Sciatic nerve (tissue), 2 donors: ENCODE measurements at places on chromosomes 2 and 18.

GRCh38 chr2:69116438-69116837 is 103.5 kb downstream of the ANTXR1 start:
- DNase-seq: no peak

GRCh38 chr2:174590928-174591648 is 6.5 kb downstream of the WIPF1 start:
- no peak for DNase-seq

GRCh38 chr2:169095621-169096105 is 26.3 kb downstream of the DHRS9 start:
- no peak for DNase-seq

DNA sequence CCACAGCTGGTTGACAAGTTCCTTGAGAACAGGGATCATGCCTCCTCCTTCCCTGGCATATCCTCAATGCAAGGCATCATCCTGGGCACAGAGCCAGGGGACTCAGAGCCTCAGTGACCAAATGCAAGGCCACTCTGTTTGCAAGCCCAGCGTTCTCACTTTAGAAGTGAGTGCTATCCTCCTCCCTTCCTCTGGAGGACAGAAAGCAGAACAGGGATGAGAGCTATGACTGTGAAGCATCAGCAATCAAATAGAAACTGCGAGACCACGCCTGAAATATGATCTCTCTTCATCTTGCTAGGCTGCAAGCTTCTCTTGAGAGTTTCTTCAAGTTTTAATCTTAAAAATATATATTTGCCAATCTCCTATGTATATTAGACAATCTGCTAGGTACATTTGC is 119.8 kb downstream of the LRATD1 start:
- DNase-seq: no peak

DNA sequence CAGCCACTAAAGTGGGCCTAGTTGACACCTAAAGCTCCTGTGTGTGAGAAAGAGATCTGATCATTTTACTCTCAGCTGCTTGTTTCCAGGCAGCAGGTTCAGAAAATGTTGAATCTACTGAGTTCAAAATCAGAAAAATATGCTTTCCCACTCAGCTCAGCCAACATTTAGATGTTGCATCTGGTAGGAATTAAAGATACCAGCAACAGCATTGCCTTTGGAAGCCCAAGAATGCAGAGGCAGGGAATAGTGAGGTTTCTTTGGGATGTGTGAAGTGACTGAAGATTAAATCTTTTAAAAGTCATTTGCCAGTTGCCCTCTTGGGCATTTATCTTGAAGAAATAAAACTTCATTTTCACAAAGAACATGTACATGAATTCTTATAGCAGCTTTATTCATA is 33.9 kb upstream of the DOCK10 start:
- DNase-seq: no peak

GRCh38 chr18:69948919-69949537 is 1.4 kb upstream of the CD226 start:
- DNase-seq: no peak

DNA sequence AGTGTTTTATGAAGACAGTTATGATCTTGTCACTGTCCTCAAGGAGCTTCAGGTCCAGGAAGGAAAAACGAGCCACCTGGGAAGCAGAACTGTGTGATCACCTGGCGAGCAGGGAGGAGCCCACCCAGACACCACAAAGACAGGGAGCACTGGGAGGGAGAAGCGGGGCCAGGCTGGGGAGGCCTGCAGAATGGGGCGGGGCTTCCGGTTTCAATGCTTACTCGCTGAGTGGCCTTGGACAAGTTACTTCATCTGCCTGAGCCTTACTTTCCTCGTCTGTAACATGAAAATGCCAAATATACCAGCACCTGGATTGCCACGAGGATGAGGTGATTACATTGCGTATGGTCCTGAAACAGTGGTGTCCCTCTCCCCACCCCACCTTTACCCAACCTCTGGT is 227.5 kb downstream of the ANKRD30B start:
- DNase-seq: no peak

DNA sequence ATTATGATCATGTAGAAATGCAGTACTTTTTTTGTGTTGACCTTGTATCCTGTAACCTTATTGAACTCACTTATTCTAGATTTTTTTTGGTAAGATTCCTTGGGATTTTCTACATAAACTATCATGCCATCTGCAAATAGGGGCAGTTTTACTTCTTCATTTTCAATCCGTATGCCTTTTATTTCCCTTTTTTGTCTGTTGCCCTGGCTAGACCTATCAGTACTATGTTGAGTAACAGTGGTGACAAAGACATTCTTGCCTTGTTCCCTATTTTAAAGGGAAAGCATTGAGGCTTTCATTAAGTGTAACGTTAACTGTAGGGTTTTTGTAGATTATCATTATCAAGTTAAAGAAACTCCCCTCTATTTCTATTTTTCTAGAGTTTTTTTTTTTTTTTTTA is 92.3 kb downstream of the LYPD1 start:
- no peak for DNase-seq

DNA sequence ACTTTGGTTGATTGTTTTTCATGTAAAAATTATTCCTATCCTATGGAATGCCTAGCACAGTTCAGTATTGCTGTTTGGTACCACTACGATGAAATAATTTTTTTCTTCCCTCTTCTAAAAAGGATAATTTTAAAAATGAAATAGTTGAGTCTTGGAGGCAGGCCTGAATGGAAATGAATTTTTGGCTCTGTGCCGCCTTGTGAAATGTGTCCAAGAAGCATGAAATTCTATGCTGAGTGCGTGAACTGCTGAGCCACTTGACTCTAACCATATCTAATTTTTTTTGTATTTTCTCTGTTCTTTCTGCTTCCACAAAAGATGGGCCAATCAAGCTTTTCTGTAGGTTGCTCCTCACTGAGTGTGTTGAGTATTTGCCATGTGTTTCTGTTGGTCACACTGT is 95.0 kb downstream of the PRPF40A start:
- peak; percentile 73 for DNase-seq

DNA sequence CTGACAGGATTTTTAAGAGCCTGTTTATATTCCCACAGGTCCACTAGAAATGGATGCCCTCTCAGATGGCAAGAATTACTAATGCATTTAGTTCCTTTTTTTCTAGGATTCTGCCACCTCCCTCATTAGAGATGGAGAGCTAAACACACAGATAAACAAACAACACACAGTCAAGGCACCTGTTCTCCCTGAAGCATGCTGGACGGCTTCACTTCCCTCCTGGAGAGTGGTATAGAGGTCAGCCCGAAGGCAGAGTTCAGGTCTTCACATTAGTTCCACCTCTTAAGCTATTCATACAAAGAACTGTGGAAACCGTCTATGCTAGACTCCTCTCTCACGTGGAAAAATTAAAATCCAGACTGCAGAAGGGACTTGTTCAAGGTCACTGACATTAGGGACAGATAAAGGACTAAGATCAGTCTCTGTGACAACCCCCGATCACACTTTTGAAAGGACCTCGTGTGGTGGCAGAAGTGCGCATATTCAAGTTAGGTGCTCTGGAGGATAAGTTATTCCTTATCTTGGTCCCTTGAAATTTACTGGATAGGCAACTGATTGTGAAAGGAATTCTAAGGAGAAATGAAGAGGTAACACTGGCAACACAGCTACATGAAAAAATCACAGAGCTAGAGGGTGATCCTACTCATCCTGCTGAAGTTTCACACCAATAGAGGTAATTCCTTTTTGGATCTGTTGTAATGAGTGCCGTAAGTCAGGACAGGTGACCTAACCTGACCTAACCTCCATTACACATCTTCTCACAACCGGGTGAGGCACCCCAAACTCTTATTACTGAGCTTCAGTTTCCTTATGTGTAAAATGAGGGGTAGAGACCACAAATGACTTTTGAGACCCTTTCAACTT is 75.1 kb downstream of the SPRED2 start:
- no peak for DNase-seq

GRCh38 chr2:160967523-160967922 is 192.7 kb upstream of the TANK start:
- no peak for DNase-seq

DNA sequence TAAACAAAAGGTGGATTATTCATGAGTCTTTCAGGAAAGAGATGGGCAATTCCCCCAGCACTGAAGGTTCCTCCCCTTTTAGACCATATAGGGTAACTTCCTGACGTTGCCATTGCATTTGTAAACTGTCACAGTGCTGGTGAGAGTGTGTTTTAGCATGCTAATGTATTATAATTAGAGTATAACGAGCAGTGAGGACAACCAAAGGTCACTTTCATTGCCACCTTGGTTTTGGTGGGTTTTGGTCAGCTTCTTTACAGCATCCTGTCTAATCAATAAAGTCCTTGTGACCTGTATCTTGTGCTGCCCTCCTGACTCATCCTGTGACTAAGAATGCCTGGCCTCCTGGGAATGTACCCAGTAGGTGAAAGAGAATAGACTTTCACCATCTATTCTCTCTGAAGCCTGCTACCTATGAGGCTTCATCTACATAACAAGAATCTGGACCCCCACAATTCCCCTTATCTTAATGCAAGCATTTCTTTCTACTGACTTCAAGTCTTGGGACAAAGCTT is 148.7 kb downstream of the CABLES1 start:
- DNase-seq: no peak

DNA sequence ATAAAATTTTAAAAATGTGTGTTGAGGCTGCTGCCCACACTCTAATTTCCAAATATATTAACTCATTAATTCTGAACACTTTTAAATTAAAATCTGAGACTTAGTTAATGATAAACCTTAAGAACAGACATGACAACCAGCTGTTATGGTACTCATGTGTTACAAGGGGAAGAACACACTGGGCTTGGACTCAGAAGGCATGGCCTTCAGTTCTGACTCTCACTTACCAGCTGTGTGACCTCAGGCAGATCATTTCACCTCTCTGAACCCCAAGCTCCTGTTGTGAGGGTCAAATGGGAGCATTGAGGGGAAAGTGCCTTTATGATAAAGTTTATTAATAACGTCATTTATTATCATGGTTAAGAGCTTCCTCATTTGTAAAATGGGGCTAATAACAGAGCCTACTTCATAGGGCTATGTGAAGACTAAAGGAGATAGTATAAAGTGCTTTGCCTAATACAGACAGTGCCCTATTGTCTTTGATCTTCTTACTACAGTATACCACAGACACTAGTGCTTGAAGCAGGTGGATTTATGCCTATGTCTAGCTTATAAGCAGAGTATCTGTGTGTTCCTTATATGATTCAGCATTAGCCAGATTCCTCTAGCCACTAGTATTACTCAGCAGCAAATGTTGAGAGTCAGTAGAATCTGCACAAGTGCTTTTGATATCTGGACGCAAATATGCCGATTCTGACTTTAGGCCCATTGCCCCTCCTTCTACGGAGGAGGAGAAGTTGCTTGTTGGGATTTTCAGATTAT is 99.6 kb downstream of the SGPP2 start:
- no peak for DNase-seq

- DNase-seq: no peak
Measured at GRCh38 chr2:217326238-217327022, 466.6 kb upstream of the TNP1 start.

GRCh38 chr2:64374686-64375085 is 79.3 kb upstream of the LGALSL start:
- no peak for DNase-seq

- no peak for DNase-seq
Measured at GRCh38 chr2:162688403-162688802, 150.2 kb downstream of the KCNH7 start.

- no peak for DNase-seq
Measured at GRCh38 chr2:223635080-223635479, 32.9 kb upstream of the SCG2 start.
